ENCODE measurements at places on chromosomes 5 and 9. TPM values are rescaled to one million over a fixed set of nuclear protein-coding genes. Genes with fewer than 3 reads are reported as not detected.

Gene FBP1
- polyA plus RNA-seq, result 0.19 TPM

Gene THG1L
- polyA plus RNA-seq, result 32.0 TPM

Gene RNF208
- 2.7 TPM for polyA plus RNA-seq

Gene ENTREP1
- not detected for polyA plus RNA-seq

Gene MEGF10
- polyA plus RNA-seq, result 1.1 TPM

Gene BTNL8
- polyA plus RNA-seq, result not detected

Gene CD274
- polyA plus RNA-seq, result 25.8 TPM

Gene FOXD4
- 0.34 TPM for polyA plus RNA-seq

Gene LRRTM2
- 0.38 TPM for polyA plus RNA-seq

Gene CDH9
- not detected for polyA plus RNA-seq

Gene LHX3
- not detected for polyA plus RNA-seq

Measured in SK-N-SH (cell line).